ENCODE measurements at places on chromosomes 16 and 17. TPM values are rescaled to one million over a fixed set of nuclear protein-coding genes. Genes with fewer than 3 reads are reported as not detected.

Gene MEAK7
- 16.1 TPM for total RNA-seq

Gene STX1B
- 49.4 TPM for total RNA-seq

Gene TNFSF12
- 4.8 TPM for total RNA-seq

Gene CHMP6
- 22.6 TPM for total RNA-seq
